Pulmonary artery endothelial cell (primary cell): ENCODE measurements at places on chromosomes 6 and 20.
A peak's percentile ranks its signal among the peaks of the same experiment; 100 is the strongest.

DNA sequence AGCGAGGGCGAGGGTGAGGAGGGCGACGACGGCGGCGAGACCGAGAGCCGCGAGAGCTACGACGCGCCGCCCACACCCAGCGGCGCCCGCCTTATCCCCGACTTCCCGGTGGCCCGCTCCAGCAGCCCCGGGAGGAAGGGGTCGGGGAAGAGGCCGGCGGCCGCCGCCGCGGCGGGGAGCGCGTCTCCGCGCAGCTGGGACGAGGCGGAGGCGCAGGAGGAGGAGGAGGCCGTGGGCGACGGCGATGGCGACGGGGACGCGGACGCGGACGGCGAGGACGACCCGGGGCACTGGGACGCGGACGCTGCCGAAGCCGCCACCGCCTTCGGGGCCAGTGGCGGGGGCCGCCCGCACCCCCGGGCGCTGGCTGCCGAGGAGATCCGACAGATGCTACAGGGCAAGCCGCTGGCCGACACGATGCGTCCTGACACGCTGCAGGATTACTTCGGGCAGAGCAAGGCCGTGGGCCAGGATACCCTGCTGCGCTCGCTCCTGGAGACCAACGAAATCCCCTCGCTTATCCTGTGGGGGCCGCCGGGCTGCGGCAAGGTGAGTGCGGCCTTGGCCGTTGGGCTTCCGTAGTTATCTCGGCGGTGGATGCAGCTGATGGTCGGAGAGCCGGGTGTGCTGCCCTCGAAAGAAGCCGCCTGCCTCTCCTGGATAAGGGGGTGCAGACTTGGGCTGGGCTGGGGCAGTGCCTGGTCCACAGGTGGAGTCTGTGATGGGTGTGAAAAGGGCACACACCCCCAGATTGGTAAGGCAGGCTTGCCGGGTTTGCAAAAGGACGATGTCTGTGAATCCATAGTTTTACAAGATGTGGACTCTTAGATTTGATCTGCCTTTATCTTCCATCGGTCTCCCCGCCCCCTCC, 938 bp downstream of the WRNIP1 start:
- no peak for DNase-seq

DNA sequence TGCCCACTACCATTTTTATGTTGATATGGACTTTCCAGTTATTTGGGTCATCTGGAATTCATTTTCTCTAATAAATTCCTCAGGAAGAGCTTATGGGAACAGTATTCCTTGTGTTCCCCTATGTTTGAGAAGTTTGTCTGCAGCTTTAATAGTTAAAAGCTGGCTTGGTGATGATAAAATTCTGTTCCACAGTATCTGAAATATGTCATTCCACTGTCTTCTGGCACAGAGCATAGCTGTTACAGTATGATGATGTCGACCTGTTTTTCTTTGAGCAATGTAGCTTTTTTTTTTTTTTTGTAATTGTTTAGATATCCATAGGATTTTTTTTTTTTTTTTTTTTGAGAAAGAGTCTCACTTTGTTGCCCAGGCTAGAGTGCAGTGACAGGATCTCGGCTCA, 43.2 kb downstream of the NCOA3 start:
- DNase-seq = no peak

DNA sequence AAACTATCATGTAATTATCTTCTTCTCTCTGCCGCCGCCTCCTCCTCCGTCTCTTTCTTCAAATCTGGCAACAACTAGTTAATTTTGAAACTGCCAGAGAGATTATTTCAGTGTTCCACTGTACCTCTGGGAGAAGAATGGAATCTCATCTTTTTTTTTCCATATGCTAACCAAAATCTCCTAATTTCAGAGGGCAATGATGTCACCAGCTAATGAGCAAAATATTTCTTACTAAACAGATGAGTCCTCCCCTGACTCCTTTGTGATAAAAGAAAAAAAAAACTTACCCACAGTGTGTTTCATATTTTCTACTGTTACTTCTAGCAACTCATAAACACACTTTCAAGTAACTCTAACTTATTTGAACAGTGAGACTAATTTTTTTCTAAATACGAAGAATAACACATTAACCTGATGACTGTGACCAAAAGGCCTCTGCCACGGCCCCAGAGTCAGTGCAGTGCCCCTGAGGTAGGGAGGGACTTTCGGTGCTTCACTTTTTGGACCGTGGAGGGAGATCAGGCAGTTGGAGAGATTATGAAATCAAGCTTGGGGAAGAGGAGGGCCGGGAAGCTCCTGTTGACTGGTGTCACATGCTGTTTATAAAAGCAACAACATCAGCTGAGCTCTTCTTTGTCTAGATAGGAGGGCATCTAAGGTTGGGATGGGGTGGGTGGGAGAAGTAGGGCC, 159.6 kb downstream of the SASH1 start:
- DNase-seq = no peak

- no peak for DNase-seq
These were observed 646 bp downstream of the RPS6KA2 start for GRCh38 chr6:166626177-166627032.

- DNase-seq = no peak
These were observed 130.9 kb upstream of the PMEPA1 start for GRCh38 chr20:57840504-57841296.

DNA sequence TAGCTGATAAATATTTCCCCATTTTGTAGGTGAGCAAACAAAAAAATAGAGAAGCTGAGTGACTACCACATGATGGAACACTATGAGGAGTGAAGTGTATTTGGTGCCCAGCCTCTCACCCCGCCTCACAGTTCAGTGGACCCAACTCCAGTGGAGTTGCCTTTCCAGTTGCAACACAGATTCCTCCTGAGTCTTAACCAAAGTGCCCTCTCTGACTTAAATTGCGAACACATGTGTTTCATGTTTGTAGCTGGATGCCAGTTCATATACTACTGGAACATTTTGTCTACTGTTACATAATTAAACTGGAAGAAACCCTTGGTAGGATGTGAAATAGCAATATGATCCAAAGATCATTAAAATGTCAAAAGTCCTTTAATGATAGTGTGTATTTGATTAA, 448.9 kb downstream of the COL12A1 start:
- DNase-seq = no peak

GRCh38 chr6:33375143-33375671, 16.4 kb upstream of the KIFC1 start:
- DNase-seq = peak; percentile 17

DNA sequence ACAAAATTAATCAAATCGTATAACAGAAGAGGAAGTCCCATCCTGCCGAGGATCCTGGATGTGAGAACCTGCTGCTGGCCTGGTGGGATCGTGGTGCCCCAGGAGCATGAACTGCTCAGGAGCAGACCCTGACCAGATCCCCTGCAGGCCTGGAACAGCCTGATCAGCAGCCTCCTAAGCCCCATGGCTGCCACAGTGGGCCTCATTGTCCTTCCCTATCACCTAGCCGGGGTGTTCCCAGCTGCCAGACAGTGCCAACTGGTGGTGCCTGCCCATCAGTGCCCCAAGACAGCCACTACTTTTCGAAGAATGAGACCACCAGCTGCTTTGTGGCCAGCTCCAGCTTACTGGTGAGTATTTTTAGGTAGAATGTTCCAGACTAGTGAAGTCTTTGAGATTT, 19.6 kb upstream of the MAS1L start:
- DNase-seq = no peak

GRCh38 chr6:22026164-22026678, 270.6 kb downstream of the PRL start:
- DNase-seq = no peak

DNA sequence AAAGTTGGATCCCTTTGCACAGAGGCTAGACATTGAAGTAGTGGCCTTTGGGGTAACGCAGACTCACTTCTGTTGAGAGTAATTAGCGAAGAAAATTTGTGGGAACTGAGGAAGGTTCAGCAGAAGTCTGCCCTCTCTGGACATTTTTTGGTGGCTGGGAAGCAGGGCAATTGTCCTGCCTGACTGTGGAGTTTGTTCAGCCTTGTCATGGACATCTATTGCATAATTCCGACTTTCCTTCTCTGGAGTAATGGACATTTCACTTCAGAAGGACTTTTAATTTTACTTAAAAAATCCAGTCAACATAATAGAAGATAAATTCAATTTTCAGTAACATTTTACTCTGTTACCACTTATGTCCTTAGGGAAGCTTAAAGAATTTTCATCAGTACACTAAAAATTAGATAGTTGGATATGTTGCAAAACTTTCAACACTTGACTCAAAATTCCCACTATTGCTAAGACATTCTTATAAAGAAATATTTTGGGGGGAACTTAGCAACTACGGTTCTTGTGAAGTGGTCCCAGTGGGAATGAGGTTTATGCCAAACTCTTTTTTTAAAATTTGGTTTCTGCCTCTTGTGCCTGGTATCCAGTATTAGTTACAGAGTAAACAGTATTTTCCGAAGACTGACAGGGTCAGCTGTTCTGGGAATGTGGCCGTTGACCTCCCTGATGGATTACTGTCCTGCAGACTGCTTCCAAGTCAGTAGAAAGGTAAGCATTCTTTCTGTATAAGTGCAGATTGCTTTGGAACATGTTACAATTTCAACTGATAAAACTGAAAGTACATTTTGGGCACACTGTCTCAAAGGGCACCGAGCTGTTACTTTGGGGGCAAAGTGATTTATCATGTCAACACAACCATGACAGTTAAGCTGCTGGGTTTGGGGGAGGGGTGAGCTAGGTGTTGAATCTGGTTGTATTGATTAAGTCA, 100.6 kb upstream of the MLIP start:
- no peak for DNase-seq

- DNase-seq = no peak
These were observed 85.8 kb downstream of the PLCG1 start for GRCh38 chr20:41223112-41223511.

- no peak for DNase-seq
These were observed 7.8 kb downstream of the ABHD12 start for GRCh38 chr20:25382704-25383370.

- DNase-seq = no peak
These were observed 25.8 kb upstream of the TPBG start for GRCh38 chr6:82337688-82338257.

DNA sequence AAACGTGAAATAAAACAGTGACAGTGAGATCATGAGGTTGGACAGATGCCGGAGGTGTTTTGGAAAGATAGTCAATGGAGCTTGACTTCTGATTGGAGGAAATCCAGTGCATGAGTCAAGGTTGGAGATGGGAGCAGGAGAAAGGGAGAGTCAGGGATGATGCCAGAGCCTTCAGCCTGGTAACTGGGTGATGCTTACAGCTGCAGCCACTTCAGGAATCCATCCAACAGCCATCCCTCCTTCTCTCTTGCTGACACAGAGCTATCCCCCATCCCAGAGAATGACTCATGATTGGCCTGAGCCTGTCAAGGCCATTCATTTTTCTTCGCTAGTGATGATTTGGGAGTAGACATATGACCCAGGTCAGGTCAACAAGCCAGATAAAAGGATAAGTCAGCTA, 112.8 kb downstream of the SAMD5 start:
- no peak for DNase-seq

GRCh38 chr6:12134581-12134980, 122.5 kb downstream of the HIVEP1 start:
- no peak for DNase-seq

- DNase-seq = no peak
These were observed 3.0 kb upstream of the OTOR start for GRCh38 chr20:16745204-16745603.

GRCh38 chr6:135451617-135452190, 45.8 kb downstream of the AHI1 start:
- no peak for DNase-seq

GRCh38 chr20:59137532-59137931, 26.1 kb upstream of the ZNF831 start:
- DNase-seq = no peak

DNA sequence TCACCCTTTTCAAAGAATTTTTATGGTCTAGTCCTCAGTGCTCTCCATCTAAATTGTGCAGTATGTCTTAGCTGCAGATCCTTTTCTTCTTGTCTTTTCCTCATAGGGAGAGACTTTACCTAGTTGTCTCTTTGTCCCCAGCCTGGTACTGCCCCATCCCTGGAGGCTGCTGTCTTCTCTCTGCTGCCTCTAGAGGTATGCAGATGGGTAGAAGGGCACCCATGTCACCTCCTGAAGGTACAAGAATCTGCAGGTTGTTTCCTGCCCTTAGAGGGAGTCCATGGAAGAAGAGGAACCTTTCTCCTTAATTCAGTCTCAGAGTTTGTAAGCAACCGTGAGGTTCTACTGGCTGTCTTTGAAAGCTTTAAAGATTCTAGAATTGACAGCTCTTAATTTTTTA, 39.1 kb downstream of the MCM8 start:
- DNase-seq = no peak

GRCh38 chr20:10641893-10642292, 31.9 kb downstream of the JAG1 start:
- no peak for DNase-seq

- DNase-seq = no peak
These were observed 107.6 kb downstream of the THBS2 start for GRCh38 chr6:169145991-169146501.

GRCh38 chr6:157983406-157984119, 1.9 kb downstream of the SYNJ2 start:
- no peak for DNase-seq

- no peak for DNase-seq
These were observed 10.8 kb downstream of the SENP6 start for GRCh38 chr6:75612434-75612833.

DNA sequence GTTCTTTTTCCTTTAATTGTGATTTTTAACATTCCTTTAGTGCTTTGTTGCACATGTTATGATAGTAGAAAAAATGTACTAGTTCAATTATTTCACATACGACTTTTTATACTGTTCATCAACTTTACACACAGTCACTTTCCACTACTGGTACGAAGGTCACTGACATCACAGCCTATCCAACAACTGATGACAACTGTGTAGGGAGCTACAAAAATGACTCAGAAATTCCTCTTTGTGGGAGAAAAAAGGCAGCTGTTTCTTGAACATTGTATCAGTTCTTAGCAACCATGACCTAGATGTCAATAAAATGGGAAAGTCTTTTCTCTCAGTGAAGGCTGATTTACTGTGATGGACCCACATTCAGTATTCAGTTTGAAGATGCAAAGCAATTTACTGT, 7.0 kb upstream of the ID4 start:
- no peak for DNase-seq

DNA sequence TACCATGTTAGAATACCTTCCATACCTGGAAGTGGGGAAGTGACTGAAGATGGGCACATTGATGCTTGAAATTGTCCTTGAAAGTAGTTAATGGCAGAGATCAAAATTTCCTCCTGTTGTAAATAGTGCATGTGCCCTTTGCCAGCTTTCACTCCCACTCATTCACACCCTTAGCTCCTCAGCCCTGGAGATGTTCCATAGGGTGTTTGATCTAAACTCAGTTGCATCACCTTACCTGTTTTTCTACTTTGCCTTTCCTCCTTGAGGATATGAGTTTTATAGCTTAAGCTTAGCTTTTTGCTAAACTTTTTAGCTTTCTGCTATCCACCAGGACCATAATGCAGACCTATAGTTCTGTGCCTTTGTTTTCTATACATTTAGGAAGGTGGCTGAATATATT, 69.0 kb downstream of the CEP57L1 start:
- DNase-seq = no peak

GRCh38 chr6:142292166-142292924, 9.5 kb upstream of the ADGRG6 start:
- no peak for DNase-seq
